ENCODE measurements at places on chromosomes 3 and 15.

GRCh38 chr3:42771271-42771670 lies 1.8 kb downstream of the CCDC13 start:
- DNase-seq, result no peak

- DNase-seq, result no peak
These were observed 74.6 kb downstream of the IQSEC1 start for GRCh38 chr3:12998648-12999047.

DNA sequence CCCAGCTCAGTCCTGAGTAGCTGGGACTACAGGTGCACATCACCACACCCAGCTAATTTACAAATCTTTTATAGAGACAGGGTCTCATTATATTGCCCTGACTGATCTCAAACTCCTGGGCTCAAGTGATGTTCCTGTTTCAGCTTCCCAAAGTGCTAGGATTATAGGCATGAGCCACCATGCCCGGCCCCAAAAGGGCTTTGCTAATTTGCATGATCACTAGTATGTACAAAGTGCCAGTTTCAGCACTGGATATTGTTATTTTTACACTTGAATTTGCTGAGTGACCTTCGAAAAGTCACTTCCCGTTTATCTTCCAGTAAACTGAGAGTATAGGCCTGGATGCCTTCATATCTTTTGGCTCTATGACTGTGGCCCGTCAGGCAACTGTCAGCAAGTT lies 12.2 kb downstream of the CLN6 start:
- DNase-seq, result no peak

DNA sequence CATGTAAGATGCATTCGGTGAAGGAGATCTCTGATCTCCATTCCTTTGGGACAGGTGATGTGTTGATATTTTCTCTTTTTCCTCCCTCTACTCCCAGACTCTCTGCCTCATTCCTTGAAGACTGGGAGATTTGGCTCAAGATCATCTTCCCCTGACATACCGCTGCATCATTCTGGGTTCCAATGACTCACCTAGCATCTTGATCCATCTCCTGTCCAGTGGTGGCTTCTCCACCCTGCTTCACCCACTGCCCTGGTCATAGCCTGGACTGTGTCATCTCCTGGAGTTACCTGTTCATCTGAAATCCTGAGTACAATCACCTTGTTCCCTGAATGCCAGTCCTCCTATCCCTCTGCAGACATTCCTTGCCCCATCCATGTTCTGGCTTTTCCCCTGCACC lies 57.4 kb upstream of the TRAK1 start:
- no peak for DNase-seq

- DNase-seq, result no peak
These were observed 71.6 kb downstream of the CHD2 start for GRCh38 chr15:92971713-92972112.

- DNase-seq, result no peak
These were observed 56.6 kb downstream of the ANP32A start for GRCh38 chr15:68764090-68764489.

- DNase-seq, result no peak
These were observed 8.2 kb downstream of the TRPC1 start for GRCh38 chr3:142732066-142732465.

DNA sequence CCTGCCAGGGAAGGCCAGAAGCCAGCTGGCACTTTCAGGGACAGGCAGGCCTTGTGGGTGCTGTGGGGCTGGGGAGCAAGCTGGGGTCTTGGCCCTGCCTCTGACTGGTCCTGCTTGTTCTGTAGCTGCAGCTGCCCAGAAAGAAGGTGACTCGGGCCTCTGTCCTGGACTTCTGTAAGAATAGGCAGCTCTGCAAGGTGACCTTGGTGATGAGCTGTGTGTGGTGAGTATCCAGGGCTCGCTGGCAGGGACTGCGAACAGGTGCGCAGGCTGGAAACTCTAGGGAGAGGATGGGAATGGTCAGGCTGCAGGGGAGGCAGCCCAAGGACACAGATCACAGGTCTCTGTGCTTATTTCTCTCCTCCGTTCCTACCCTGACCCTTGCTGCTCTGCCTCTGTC lies 31.2 kb downstream of the SLC22A14 start:
- DNase-seq, result no peak

DNA sequence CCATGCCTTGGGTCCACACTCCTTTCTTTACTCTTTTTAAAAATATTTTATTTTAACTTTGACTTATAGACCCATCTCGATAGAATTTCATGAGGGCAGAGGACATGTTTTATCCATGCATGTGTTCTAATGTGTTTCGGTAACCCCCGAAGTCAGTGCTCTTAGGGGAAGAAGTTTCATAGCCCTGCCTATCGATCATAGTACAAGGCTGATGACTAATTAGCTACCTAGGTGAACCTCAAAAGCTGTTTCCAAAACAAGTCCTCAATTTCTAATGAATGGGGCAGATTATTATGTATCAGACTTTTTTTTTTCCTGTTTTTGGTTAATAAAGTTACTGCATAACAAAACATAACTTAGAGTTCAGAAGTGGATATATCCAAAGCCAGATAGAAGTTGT lies 82.0 kb downstream of the MBNL1 start:
- DNase-seq, result no peak

GRCh38 chr3:5022966-5023776 lies 43.9 kb downstream of the BHLHE40 start:
- no peak for DNase-seq

DNA sequence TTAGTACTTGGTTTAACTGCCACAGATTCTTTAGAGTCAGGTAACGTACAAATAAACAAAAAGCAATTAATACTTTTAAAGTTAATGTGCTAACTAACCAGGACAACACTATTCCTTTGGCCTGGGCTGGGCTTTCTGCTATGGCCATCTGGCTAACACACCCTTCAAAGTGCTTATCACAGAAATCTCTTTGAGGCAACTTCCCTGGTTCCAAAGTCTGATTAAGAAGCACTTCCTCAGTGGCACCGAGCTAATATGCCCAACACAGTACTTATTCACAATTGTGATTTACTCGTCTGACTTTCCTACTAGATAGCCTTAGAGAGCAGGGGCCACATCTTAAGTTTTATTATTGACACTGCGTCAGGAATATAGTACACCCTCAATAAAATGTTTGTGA lies 191.4 kb downstream of the MEIS2 start:
- DNase-seq, result no peak

DNA sequence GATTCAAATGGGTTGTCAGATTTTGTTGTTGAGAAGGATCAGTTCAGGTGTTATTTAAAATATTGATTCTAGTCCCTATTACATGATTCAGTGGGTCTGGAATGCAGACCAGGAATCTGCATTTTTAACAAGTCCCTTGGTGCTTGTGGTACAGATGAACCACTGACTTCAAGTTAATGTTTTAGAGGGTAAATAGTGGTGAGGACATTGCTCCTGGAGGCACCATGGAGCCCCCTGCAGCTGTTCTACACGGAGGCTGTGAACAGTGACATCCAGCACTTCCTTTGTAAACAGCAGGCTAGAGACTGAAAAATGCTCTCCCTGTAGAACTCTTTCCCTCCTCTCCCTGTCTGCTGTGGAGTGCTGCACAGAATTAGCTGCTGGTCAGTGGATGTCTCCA lies 4.8 kb upstream of the FSIP1 start:
- DNase-seq, result no peak

DNA sequence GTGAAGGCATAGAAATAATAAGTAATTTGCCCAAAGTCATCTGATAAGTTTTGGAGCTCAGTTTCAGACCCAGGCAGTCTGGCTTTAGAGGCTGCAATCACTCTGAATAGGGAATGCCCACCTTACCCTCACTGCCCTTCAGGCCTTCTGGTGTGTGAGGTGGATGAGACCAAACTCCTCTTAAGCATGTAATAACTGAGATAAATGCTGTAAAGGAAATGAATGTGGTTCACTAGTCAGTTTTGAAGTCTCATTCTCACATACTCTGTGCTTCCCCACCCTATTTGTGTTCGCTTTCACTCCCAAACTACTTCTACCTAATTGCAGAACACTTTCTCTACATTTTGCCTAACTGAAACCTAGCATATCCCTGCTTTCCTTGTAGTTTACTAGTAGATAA lies 144.1 kb downstream of the FILIP1L start:
- DNase-seq, result no peak

DNA sequence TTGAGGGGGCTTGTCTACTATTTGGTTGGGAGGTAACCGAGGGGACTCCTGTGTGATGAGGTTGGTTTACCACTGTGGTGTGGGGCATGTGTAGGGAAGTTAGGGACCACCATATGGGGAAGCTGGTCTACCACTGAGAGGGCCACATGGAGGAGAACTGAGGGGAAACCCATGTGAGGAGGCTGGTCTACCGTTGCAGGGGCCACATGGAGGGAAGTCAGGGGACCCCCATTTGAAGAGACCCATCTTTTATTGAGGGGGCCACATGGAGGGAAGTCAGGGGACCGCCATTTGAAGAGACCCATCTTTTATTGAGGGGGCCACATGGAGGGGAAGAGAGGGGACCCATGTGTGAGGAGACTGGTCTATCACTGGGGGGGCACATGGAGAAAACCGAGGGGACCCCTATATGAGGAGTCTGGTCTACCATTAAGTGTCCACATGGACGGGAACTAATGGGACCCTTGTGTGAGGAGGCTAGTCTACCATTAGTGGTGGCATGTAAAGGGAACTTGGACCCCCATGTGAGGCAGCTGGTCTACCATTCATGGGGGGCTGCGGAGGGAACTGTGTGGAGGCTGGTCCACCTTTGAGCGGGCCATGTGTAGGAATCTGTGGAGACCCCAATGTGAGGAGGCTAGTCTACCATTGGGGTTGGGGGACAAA lies 165.5 kb downstream of the FBLN2 start:
- DNase-seq, result no peak

DNA sequence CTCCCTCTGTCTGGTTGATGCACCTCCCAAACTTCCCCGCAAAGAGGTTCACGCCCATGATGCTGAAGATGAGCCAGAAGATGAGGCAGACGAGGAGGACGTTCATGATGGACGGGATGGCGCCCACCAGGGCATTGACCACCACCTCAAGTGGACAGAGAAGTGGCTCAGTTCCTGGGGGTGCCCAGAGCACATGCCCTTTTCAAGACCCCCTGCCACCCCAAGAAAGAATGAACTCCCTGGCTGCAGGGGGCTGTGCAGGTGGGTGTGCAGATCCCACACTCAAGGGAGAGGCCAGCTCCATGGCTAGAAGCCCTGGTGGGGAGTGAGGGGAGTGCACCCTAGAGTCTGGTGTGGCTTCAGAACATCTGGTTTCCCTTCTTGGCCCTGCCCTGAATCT lies 64.1 kb downstream of the EXOG start:
- DNase-seq, result no peak

DNA sequence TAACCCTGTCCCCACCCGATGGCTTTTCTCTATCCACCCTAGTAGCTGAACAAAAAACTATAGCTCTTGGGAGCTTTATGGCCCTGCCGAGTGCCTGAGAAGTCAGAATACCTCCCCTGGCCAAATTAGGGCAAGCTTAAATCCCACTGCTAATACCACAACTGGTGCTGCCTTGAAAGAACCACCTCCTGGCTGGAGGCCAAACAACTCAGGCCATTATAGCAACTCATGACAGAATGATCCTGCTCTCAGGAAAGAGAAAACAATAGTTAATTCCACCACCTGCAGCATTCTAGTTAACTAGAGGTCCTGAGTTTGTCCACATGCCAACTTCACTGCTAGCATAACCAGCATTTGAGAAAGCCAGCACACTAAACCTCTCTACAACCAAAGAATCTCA lies 123.2 kb downstream of the RTP4 start:
- DNase-seq, result no peak

- no peak for DNase-seq
These were observed 71.2 kb downstream of the GOLIM4 start for GRCh38 chr3:168024537-168024941.

All from CD4-positive, alpha-beta T cell treated with Interleukin-21 for 1 hour (primary cell).